ENCODE measurements at places on chromosomes 4 and X. TPM values are rescaled to one million over a fixed set of nuclear protein-coding genes. Genes with fewer than 3 reads are reported as not detected.

OGT gene
- 252 TPM for total RNA-seq

CDKL5 gene
- 1.0 TPM for total RNA-seq

ARHGEF38 gene
- total RNA-seq, result not detected

F8A2 gene
- total RNA-seq, result not detected

ADAMTS3 gene
- total RNA-seq, result not detected

HTR2C gene
- total RNA-seq, result not detected

XAGE1A gene
- not detected for total RNA-seq

CLTRN gene
- not detected for total RNA-seq

FGFR3 gene
- 0.37 TPM for total RNA-seq

NSG1 gene
- 15.8 TPM for total RNA-seq

TMEM131L gene
- 58.4 TPM for total RNA-seq

Data from activated CD8-positive, alpha-beta T cell treated with anti-CD3 and anti-CD28 coated beads, Interleukin-2, amount 10 ng/mL, durations not matched to agents 7 days and 5 days (primary cell).